ENCODE measurements at places on chromosomes 13 and 19.

DNA sequence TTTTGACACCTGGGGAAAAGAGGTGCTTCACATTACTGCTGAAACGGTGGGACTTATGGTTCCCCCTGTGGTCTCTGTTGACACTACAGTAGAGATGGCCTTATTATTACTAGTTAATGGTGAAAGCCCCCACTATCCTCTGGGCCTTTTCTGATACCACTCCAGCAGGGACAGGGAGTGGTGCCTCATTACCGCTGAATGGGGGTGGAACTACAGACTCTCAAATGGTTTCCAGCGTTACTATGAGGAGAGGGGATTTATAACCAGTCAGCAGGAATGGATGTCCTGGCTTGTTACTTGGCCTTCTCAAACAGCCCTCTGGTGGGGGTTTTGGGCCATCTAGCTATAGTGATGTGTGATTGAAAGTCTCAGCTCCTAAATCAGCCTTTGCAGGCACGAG is 96.7 kb upstream of the DIAPH3 start:
- DNase-seq: no peak

- DNase-seq: no peak
Observed at GRCh38 chr19:48596679-48597465, 9.7 kb upstream of the SPACA4 start.

DNA sequence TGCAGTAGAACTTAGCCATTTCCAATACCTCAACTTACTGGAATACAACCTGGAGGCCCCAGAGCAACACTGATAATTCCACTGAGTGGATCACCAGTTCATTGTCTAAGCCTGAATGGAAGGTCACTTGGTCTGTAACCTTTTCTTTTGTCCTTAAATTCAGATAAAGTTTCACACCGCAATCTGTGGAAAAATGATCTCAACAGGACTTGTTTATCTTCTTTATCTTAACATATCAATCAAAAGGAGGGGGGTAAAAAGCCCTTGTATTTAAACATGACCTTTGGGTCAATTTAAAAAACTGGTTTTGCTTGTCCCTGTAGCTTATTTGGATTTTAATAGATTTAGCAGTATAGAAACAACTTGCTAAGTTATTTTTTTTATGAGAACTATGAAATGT is 21.6 kb downstream of the SAE1 start:
- DNase-seq: no peak

DNA sequence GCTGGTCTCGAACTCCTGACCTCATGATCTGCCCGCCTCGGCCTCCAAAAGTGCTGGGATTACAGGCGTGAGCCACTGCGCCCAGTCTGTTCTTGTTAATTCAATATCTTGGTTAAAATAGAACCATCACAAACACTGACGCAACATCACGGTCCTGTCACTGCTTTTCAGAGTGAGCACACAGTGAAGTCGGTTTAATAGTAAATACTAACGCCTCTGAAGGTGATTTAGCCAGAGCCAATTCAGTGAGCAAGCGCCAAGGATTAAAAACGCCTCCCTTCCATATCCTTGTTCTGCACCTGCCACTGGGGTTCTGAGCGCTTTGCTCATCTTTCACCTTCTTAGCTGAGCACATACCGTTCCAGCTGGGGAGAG is 30.3 kb downstream of the LAMP1 start:
- no peak for DNase-seq

DNA sequence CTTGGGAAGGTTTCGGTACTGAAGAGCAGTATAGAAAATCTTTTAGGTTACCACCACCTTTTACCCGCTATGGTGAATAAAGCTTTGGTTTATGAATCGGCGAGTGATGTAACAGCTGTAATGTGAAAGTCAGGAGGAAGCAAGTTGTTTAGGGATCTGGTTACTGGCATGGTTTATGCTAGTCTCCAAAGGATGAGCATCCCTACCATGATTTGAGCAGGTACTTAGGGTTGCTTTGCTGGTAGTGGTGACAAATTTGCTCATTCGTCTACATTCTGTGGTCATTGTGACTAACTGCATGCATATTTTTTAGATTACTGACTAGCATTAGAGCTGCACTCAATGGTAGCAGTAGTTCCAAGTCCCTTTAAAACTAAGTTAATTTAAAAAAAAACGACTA is 104.1 kb downstream of the FRY start:
- no peak for DNase-seq

GRCh38 chr13:113152984-113153809 is 5.3 kb upstream of the PROZ start:
- DNase-seq: no peak

GRCh38 chr19:41945135-41945766 is 13.9 kb downstream of the RABAC1 start:
- no peak for DNase-seq

- DNase-seq: no peak
Observed at GRCh38 chr19:58401840-58402421, 6.5 kb downstream of the RNF225 start.

- no peak for DNase-seq
Observed at GRCh38 chr19:30848636-30849425, 476.6 kb downstream of the ZNF536 start.

GRCh38 chr13:31887286-31887685 is 144.3 kb upstream of the FRY start:
- DNase-seq: no peak

DNA sequence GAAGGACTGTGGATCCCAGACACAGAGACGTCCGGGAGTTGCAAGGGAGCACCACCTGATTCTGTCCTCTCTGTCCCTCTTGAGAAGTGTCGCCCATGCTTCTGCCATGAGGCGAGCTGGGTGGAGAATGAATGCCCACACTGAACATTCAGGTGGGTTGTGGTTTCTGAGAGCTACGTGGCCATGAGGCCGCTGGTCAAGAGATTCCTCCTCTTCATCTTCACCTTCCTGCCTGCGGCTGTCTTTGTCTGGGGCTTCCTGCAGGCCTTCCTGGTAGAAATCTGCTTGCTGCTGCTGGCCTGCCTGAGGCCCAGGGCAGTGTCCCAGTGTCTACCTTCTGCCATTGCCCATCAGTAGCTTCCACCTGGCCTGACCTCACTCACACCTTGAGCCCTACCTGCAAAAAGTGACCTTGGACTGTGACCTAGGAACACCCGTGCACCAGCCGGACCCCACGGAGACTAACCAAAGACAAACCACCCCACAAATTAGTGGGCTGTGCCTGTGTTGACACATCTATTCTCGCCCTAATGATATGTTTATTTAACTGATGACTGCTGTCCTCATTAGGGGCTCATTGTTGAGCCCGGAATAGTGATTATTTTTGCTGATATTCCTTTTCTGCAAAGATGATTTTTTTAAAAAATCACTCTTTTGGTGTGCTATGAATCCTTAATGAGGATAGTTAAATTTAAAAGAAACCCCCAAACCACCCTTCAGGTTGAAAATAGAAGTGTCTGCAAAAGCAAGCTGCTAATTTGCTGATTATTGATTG is 38.7 kb upstream of the ZNF536 start:
- DNase-seq: no peak

DNA sequence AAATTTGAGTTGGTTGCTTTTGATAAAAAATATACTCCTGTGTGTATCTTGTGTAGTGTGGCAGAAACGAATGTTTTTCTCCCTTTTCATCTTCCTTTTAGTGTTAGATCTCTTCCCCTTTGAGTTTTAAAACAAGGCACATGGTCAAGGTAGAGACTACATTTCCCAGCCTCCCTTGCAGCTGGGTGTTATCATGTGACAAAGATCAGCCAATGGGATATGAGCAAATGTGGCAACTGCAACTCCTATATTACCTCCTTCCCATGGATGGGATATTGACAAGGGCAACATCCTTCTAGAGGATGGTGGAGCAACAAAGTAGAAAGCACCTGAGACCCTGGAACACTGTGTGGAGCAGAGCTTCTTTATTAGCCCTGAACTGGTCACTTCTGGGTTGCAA is 42.4 kb downstream of the ADGRE3 start:
- no peak for DNase-seq

DNA sequence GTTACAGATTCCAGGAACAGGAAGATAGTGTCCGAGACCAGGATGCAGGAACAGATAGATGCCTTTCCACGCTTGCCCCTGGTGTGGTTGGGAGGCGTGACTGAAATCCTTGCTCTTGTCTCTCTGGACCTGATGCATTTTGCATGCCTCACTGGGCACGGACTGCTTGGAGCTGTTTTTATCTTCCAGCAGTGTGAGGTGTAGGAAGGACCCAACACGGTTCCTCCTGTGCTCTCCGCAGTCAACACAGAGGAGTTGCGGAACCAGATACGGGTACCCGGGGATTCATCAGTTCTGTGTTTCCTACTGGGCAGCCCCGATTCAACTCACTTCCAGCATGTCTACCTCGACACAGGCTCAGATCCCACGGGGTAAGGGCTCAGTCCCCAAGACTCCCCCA is 6.5 kb downstream of the DOT1L start:
- DNase-seq: no peak

GRCh38 chr13:83722443-83722842 is 159.8 kb downstream of the SLITRK1 start:
- DNase-seq: no peak

DNA sequence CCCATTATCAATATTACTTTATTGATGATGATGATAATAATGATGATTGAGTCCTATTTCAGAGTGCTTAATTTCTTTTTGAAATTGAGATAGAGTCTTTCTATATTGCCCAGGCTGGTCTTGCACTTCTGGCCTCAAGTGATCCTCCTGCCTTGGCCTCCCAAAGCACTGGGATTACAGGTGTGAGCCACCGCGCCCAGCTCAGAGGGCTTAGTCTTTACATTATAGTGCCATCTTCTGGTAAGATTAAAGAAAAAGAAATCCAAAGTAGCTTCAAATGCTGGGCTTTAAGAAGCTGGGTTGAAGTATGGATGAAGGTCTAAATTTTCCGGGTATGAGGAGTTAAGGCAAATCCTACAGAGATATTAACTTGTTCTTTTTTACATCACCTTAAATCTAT is 3.4 kb upstream of the ZNF333 start:
- DNase-seq: peak; percentile 24

GRCh38 chr13:52738719-52739467 is 727 bp downstream of the CNMD start:
- no peak for DNase-seq

DNA sequence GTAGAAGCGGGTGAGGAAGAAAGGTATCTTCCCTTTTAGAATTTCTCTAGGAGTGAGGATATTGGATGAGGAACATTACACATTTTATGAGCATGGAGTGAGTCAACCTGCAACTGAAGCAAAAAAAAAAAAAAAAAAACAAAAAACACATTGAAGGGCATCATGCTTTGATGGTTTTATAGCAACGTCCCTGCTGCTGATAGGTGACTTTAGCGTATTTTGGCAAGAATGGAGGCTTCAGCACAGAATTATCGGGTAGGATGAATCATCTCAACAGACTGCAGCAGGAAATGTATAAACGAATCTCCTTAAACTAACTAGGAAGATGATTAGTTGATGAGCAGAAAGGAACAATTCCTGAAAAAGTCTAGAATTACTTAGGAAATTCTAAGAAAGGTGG is 1359.6 kb upstream of the ATXN8OS start:
- DNase-seq: no peak

DNA sequence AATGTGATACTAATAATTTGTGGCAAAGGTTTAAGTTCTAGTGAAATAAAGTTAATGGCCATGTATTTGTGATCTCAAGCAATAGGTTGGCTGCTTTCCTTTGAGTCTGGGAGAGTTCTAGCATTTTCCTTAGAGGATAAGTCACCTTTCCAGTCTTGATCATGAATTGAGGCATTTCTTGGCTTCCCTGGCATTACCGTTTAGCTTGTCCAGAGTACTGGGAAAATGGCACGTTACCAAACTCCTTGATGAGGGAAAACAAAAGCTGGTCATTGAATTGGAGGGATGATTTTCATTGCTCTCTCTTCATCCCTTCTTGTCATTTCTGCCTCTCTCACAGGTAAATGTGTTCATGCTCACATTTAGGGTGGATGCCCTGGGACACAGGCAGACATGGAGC is 34.0 kb upstream of the SPRY2 start:
- DNase-seq: no peak
